ENCODE measurements at places on chromosomes 5 and 9. TPM values are rescaled to one million over a fixed set of nuclear protein-coding genes. Genes with fewer than 3 reads are reported as not detected.

The OR1B1 gene
- total RNA-seq = not detected

The MAST4 gene
- 21.9 TPM for total RNA-seq

The GZMA gene
- total RNA-seq = not detected

The DAP gene
- 34.4 TPM for total RNA-seq

The DIPK1B gene
- 0.92 TPM for total RNA-seq

The GTF3C5 gene
- total RNA-seq = 73.3 TPM

The PDE6A gene
- 0.43 TPM for total RNA-seq

The TAF1L gene
- 0.09 TPM for total RNA-seq

The ORM2 gene
- not detected for total RNA-seq

The BTNL8 gene
- 0.38 TPM for total RNA-seq

The TMEM232 gene
- total RNA-seq = 4.1 TPM

The ZBTB34 gene
- 12.7 TPM for total RNA-seq

The GABRB2 gene
- 1.7 TPM for total RNA-seq

The CCDC183 gene
- 2.6 TPM for total RNA-seq

The PCDHGA3 gene
- total RNA-seq = 3.4 TPM

The CEP72 gene
- total RNA-seq = 2.2 TPM

The S100Z gene
- total RNA-seq = not detected

The SPINK7 gene
- 0.50 TPM for total RNA-seq
